ENCODE measurements at places on chromosomes 4 and X. TPM values are rescaled to one million over a fixed set of nuclear protein-coding genes. Genes with fewer than 3 reads are reported as not detected.

The CT45A3 gene
- not detected for total RNA-seq

The FAAH2 gene
- not detected for total RNA-seq

The PRDM5 gene
- total RNA-seq = 8.7 TPM

The POLN gene
- 2.8 TPM for total RNA-seq

The NIPAL1 gene
- total RNA-seq = 0.05 TPM

The PCYT1B gene
- total RNA-seq = not detected

The MAGEB17 gene
- total RNA-seq = 0.19 TPM

DNA sequence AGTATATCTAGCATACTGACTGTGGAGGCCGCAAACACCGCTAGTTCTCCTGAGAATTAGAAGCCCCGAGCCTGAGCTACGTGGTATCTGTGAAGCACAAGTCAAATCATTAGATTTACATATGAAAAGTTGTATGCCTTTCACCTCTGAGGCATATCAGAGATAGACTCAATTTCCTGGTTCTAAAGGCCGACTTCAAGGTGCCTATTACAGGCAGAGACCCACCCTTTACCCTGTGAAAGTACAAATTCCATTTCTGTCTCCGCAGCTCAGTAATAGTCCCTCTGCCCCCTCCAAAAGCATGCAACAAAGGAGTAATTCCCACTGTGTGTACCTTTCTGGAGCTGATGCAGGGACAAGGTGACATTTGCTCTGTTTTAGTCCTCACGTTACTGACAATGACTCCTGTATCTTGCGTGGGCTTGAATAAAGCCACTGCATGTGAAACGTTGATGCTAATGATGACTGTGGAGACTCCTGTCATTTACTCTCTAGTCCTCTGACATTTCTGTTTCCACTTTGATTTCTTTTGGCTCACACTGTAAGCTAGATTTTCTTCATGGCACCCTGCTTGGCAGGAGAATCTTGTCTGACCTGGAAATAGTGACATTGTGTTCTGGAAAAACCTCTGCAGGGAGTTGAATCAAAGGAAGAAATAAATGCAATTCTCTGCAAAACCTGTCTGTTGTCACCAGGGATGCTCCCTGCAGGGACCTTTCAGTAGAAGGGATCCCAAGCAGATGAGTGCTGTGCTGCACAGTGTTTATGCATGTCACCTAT lies 273.2 kb upstream of the EMCN start:
- H3K36me3 ChIP-seq = no peaks in the 10 kb centered on the region
- no peak for DNase-seq
- H3K4me3 ChIP-seq = no peak overlapping the region
- H3K27me3 ChIP-seq = no peaks in the 10 kb centered on the region
- H3K27ac ChIP-seq = no peak overlapping the region
- no peaks in the 10 kb centered on the region for H3K4me1 ChIP-seq

- DNase-seq = no peak
- H3K27ac ChIP-seq = no peak overlapping the region
Measured at GRCh38 chrX:45592101-45592500, 391.4 kb upstream of the DIPK2B start.

- peaks cover 36% of the 10 kb centered on the region for H3K4me1 ChIP-seq
- no peaks in the 10 kb centered on the region for H3K36me3 ChIP-seq
- no peaks in the 10 kb centered on the region for H3K27me3 ChIP-seq
- no peak for DNase-seq
- no peak overlapping the region for H3K4me3 ChIP-seq
Measured at GRCh38 chr4:84914686-84915395, 51.6 kb downstream of the WDFY3 start.

GRCh38 chr4:146548443-146548842 lies 26.7 kb upstream of the SLC10A7 start:
- H3K36me3 ChIP-seq = no peaks in the 10 kb centered on the region
- no peak overlapping the region for H3K27ac ChIP-seq
- no peaks in the 10 kb centered on the region for H3K4me1 ChIP-seq
- no peaks in the 10 kb centered on the region for H3K27me3 ChIP-seq
- H3K4me3 ChIP-seq = no peak overlapping the region

GRCh38 chr4:77821775-77822174 lies 2.6 kb upstream of the CNOT6L start:
- peaks cover 25% of the 10 kb centered on the region for H3K4me1 ChIP-seq
- peak overlapping the region; percentile 94 for H3K4me3 ChIP-seq
- H3K27ac ChIP-seq = no peak overlapping the region
- no peak for DNase-seq

GRCh38 chr4:74108457-74109115 lies 9.6 kb upstream of the CXCL2 start:
- H3K36me3 ChIP-seq = no peaks in the 10 kb centered on the region
- H3K27ac ChIP-seq = peak overlapping the region; percentile 85
- no peak overlapping the region for H3K4me3 ChIP-seq
- DNase-seq = no peak

GRCh38 chr4:168541266-168541953 lies 44.6 kb downstream of the PALLD start:
- H3K4me1 ChIP-seq = no peaks in the 10 kb centered on the region
- H3K27me3 ChIP-seq = no peaks in the 10 kb centered on the region
- DNase-seq = no peak
- no peaks in the 10 kb centered on the region for H3K36me3 ChIP-seq
- H3K4me3 ChIP-seq = no peak overlapping the region

DNA sequence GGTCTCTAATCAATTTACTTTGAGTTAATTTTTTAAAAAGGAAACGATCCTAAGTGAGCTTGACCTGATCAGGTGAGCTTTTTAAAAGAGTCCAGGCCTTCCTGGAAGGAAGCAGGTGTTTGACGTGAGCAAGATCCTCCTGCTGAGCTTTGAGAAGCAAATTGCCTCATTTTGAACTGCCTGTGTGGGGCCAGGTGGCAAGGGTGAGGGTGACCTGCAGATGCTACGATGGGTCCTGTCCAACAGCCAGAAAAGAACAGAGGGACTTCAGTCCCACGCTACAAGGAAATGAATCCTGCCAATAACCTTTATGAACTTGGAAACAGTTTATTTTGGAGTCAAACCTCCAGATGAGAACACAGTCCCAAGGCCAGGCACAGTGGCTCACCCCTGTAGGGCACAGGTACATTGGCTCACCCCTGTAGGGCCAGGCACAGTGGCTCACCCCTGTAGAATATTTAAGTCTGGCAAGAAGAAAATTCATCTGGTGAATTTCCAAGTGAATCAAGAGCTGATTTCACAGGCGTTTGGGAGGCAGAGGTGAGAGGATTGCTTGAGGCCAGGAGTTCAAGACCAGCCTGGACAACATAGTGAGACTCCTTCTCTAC lies 58.1 kb downstream of the CASP3 start:
- no peak overlapping the region for H3K27ac ChIP-seq
- no peaks in the 10 kb centered on the region for H3K27me3 ChIP-seq
- no peak for DNase-seq
- H3K4me3 ChIP-seq = no peak overlapping the region
- no peaks in the 10 kb centered on the region for H3K36me3 ChIP-seq

DNA sequence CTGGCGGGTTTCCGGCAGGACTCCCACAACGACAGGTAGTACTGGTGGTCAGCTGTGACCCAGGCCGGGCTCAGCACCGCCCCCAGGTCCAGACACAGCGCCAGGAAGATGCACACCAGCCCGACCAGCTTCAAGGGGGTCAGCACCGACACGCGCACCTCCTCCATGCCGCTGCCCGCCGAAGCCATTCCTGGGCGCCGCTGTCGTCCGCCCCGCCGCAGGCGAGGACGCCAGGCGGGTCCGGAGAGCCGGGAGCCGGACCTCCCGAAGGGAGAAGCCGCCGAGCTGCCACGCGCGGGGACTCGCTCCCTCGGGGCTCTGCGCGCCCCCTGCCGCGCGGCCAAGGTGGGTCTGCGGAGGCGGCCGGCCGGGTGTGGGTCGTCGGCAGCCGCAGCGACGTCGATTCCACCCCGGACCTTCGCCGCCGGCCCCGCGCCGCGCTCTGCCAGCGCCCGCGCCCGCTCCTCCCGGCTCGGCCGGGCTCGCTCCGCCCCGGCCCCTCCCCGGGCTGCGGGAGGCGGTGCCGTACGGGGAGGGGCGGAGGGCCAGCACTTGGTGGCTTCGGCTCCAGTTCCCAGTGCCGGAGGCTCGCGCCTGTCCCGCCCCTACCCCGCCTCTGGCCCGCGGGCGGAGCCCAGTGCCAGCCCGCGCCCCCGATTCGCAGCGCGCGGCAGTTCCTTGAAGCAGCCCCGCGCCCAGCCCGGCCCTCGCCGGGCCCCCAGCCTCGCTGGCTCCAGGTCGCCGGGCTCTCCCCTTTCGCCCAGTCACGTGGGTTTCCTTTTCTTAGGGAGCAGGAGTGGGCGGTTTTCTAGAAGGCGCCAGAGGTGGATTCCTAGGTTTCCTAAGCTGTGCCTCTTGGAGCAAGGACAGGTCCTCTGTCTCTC lies at the start of gene TMEM47:
Gene TMEM47 (minus strand): TSS at position 444 of the 884 bp plus-strand sequence. CDS start 256 bp downstream, at position 188.
- H3K27me3 ChIP-seq = no peaks in the 10 kb centered on the region
- peak; percentile 79 for DNase-seq
- H3K36me3 ChIP-seq = no peaks in the 10 kb centered on the region
- H3K4me3 ChIP-seq = peak within 1 kb of the TSS; percentile 63
- H3K4me1 ChIP-seq = no peaks in the 10 kb centered on the region

DNA sequence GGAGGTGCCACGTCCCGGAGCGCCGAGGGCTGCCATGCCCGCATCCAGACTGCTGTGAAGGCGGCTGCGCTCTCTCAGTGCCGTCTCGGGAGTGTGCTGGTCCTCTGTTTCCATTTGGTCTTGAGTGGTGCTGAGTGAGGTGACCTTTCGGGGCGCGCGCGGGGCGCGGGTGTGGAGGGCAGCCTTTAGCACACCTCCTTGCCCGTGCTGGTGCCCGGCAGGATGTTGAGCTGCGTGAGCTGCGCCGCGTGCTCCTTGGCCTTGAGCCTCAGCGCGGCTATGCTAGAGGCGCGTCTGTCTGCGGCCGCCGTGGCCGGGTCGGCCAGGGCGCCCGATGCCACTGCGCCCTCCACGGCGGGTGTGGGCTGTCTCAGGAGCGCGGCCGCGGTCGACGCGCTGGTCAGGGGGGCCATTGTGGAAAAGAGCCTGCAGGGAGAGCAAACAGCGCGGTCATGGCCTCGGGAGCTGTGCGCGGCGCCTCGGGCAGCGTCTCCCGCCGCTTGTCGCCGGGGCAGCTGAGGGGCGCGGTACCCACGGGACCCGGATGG lies 11.2 kb downstream of the ARX start:
- peaks cover 21% of the 10 kb centered on the region for H3K27me3 ChIP-seq
- no peak for DNase-seq

GRCh38 chr4:146511381-146511780 lies 10.4 kb downstream of the SLC10A7 start:
- H3K4me3 ChIP-seq = no peak overlapping the region
- H3K27me3 ChIP-seq = no peaks in the 10 kb centered on the region
- H3K4me1 ChIP-seq = no peaks in the 10 kb centered on the region
- H3K36me3 ChIP-seq = no peaks in the 10 kb centered on the region
- no peak for DNase-seq

DNA sequence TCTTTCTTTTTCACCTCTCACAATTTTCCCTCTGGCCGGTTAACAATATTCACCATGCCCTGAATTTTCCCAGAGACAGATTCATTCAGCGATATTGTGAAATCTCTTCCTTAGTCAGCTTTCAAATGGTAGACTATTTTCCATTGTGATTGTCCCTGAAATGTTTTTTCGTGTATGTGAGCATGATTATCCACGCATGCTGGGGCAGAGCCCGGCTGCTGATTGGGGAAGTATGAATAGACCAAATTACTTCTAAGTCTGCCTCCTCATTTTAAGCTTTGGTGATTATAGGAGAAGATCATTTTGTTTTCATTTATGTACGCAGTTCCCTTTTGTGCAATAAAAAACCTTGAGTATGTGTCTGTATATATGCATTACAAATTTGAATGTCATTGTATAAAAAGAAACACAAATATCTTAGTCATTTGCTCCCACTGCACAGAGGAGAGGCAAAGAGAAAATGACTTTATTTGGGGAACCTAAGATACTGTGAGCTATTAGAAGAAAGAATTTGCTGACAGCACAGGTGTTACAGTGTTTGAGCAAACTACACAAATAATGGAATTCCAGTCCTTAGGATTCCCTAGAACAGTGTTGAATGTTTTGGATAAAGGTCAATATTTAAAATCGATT lies 11.3 kb downstream of the DTHD1 start:
- no peaks in the 10 kb centered on the region for H3K4me1 ChIP-seq
- no peaks in the 10 kb centered on the region for H3K36me3 ChIP-seq
- no peak overlapping the region for H3K4me3 ChIP-seq
- no peaks in the 10 kb centered on the region for H3K27me3 ChIP-seq

DNA sequence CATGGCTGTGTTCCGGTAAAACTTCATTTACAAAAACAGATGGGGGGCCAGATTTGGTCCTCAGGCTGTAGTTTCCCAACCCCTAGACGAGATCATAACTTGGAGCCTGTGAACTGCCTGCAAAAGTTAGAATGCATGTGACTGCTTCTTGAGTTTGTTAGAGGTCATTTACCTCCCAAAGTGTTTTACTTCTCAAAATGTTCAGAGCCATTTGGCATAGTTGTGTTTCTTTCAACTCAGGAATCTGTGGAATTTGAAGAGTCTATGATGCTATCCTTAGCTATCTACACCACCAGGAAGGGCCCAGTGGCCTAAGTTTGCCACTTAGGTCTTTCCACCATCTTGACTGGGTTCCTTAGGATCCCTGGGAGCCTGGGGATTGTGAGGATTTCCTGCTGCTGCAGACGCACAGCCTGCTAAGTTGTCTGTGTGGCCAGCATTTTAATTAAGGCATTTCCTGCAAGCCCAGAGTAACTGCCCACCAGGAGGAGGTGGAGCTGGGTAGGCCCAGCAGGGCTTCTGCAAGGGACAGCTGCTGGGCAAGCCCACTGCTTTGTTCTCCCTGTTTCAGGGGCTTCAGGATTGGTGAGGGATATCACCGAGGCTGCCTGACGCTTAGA lies 53.1 kb downstream of the CCNI start:
- peaks cover 17% of the 10 kb centered on the region for H3K4me1 ChIP-seq
- H3K27ac ChIP-seq = no peak overlapping the region
- peaks cover 11% of the 10 kb centered on the region for H3K36me3 ChIP-seq
- H3K27me3 ChIP-seq = no peaks in the 10 kb centered on the region
- no peak for DNase-seq

DNA sequence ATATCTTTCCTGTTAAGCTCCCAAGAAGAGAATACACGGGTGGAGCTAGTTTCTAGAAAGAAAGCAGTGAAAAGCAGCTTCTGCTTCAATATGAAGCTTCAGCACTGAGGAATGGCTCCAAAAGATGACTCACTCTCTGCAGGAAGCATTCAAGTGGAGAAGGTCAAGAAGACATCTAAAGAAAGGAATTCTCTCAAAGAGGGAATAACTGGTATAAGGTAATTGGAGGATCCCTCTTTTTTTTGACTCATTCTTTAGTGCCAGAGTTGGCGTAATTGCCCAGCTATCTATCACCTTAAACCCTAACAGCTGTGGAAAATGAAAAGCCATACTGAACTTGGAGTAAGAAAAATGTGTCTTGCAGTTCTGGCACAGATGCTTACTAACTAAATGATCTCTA lies 3.5 kb downstream of the EDA2R start:
- DNase-seq = no peak
- peaks cover 8% of the 10 kb centered on the region for H3K4me1 ChIP-seq
- no peaks in the 10 kb centered on the region for H3K36me3 ChIP-seq
- no peak overlapping the region for H3K27ac ChIP-seq

- H3K27me3 ChIP-seq = no peaks in the 10 kb centered on the region
- no peak overlapping the region for H3K4me3 ChIP-seq
- no peak for DNase-seq
- no peaks in the 10 kb centered on the region for H3K4me1 ChIP-seq
Measured at GRCh38 chr4:83267830-83268475, 16.6 kb downstream of the COQ2 start.
